Left cardiac atrium (tissue), 4 donors: ENCODE measurements at places on chromosomes 7 and 10. TPM values are rescaled to one million over a fixed set of nuclear protein-coding genes. Genes with fewer than 3 reads are reported as not detected.

C10orf105 gene
- total RNA-seq: 0.47 TPM

SHTN1 gene
- total RNA-seq: 10.7 TPM

- no peak for DNase-seq
Observed at GRCh38 chr10:47164126-47164799, 135.7 kb upstream of the GDF10 start.

OR6B1 gene
- not detected for total RNA-seq

- no peak for DNase-seq
Observed at GRCh38 chr10:32995066-32995622, 37.1 kb upstream of the ITGB1 start.

- DNase-seq: no peak
Observed at GRCh38 chr7:69577221-69577620, 21.1 kb upstream of the AUTS2 start.

DNA sequence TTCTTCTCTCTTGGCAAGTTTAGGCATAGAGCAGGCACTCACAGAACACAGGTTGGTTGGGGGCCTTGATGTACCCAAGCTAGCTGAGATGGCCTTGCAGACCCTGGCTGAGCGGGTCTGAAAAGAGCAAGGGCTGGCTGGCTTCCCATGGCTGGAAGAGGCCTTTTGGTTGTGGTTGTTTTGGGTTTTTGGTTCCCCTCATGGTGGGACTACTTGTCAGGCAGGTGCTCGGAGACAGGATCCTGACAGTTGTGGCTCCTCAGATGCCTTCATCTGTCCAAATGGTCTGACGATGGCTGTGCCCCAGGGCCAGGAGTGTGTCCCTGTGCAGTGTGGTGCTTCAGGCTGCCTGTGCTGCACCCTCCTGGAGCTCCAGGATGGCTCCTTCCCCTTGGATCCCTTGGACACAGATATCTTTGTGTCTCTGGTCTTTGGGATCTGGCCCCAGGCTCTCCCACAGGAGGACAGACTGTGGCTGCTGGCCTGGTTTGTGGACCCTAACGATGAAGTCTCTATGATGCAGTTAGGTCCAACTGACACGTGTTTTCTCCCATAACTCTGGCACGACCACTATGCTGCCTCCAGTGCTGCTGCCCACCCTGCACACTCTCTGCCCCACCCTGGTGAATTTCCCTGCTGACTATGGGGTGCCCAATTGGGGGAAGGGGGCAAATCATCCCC is 321.5 kb upstream of the ZNF32 start:
- no peak for DNase-seq

ASB10 gene
- 12.8 TPM for total RNA-seq

SOSTDC1 gene
- 2.8 TPM for total RNA-seq

WDR86 gene
- 0.84 TPM for total RNA-seq

PTEN gene
- total RNA-seq: 79.7 TPM

- no peak for DNase-seq
Observed at GRCh38 chr7:78033410-78033809, 234.8 kb downstream of the PHTF2 start.

GRCh38 chr10:114181971-114182370 is 2.8 kb downstream of the TDRD1 start:
- DNase-seq: peak; percentile 70

GRCh38 chr7:73541722-73542121 is 15.8 kb downstream of the BCL7B start:
- no peak for DNase-seq

DNA sequence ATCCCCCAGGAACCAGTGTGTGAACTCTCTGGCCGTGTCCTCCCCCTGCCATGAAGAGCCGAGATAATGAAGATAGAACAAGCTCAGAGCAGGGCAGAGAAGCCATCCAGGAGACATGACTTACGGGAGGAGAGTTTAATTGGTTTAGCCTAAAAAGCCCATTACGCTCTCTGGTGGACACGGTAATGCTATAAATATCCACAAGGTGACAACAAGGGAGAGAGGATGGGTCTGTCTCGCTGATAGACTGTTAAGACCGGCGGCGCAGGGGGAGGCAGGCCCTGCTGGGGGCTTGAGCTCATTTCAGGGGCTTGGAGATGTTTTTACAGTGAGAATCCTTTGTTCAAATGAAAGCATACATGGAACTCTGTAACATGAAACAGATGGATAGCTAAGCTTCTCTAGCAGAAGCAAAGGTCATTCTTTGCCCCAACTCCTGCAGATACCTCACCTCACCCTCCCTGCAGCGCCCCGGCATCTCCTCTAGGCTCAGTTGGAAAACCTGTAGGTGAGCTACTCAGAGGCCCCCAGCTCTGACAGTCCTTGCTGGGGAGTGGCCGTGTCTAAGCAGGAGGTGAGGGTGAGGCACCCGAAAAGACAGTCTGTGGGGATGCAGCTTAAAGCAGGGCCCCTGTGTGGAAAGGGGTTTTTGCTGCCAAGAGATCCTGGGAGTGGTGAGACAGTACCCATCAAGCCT is 40.8 kb upstream of the LOXL4 start:
- no peak for DNase-seq
